ENCODE measurements at places on chromosomes 4 and X.

- DNase-seq = no peak
Measured at GRCh38 chr4:180281724-180282123, 1961.5 kb upstream of the TENM3 start.

- no peak for DNase-seq
Measured at GRCh38 chr4:1990676-1991075, 18.1 kb downstream of the NELFA start.

- DNase-seq = no peak
Measured at GRCh38 chrX:43266487-43266886, 389.6 kb upstream of the MAOA start.

DNA sequence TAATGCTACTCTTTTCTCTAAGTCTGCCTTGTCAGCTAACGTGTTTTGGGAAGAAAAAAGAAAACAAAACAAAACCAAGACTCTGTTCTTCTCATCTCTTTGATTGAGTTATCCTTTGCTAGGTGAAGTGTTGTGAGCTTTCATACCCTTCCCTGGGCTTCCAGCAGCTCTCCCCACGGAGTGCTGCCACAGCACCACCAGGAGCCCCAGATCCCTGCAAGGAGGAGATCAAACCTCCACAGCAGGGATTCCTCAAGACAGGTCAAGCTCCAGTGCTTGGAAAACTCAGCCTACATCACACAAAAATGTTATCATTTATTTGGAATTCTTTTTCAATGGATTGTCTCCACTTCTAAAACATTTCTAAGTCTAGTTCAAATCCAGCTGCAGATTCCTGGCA lies 1981.9 kb upstream of the TENM3 start:
- no peak for DNase-seq

DNA sequence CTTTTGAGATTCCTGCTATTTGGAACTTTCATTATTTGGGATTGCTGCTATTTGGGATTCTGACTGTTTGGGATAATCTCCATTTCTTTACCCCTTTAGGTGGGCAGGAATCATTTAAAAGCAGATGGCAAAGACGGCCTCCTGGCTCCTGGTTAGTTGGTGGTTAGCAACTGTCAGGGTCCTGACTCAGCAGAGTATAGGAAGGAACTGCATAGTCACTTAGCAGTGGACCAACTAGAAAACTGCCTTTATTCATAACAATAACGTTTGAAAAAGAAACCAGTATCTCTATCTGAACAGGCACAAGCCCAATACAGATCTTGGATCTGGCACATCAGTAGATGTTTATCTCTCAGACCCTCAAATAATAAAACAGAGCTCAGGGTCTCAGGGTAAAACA lies 469.7 kb upstream of the FGF16 start:
- DNase-seq = peak; percentile 26

DNA sequence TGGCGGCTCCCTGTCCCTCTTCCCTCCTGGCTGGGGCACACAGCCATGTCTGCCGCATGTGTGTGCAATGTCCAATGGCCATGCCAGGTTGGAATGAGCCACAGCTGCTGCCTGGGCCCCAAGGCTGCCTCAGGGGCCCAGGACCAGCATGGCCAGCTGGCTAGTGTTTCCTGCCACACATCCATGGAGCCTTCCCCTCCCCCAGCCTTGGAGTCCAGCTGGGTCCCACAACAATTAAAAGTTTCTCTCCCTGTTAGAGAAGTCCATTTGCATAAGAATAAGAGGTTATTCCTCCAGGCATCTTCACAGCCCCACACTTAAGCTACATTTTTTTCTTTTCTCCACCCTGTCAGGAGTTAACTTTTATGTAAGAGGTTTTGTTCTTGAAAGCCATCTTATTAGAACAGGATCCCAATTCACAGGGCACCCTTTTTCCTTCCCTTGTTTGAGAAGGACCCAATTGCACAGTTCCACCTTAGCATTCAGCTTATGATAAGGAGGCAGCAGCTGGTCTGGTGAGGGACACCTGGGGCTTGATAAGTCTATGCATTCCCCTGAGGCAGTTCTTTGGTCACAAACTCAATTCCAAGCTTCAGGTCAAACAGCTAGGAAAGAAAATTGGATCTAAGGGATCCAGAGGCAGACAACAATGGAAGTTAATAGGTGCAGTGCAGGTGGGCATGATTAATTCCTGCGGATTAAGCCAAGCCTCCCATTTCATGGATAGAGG lies 963.3 kb upstream of the GRIA3 start:
- DNase-seq = no peak

DNA sequence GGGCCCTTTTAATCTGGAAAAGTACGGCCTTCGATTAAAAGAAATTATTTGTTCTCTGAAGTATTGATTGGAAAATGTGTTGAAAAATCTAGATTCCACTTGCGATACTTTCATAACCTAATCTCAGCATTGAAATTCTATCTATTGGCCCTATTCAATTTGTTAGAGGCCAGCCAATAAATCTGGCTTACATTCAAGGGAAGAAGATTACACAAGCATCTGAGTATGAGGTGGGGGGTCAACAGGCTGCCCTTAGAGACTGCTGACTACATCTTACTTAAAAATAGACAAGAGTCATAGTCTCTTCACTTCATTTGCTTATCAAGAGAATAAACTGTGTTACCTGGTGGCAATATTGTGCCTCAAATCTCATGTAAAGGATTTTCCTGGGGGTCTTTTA lies 248.0 kb upstream of the KCNIP4 start:
- no peak for DNase-seq

DNA sequence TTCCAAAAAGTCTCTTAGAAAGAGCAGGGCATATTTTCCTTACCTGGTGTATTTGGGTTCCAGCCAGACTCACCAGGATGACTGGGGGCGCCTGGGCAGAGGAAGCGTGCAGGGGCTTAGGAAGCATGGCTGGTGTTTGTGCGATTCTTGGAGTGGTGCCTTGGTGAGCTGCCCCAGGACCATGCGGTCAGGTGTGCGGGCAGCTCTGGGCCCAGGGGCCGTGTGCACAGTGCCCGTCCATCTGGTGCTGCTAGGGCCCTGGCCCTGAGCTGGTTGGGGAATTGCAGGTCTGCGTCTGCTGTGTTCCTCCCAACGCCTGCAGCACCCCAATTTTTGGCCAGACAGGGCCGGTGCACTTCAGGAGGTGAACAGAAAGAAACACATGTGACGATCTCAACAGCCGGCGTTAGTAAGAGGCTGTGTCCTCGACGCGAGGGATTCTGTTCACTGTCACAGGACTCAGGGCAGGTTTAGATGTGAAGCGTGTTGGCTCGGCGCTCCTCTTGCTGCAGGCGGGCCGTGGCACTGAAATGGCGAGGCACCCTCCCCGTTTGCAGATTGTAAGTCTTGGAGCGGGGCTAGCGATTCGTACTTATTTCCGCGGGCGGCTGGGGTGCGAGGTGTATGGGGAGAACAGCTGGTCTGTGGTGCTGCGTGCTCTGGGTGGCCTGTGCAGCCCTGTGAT lies 15.2 kb downstream of the RGS12 start:
- DNase-seq = no peak

GRCh38 chr4:165404696-165405095 lies 25.9 kb downstream of the CPE start:
- DNase-seq = no peak

- DNase-seq = no peak
Measured at GRCh38 chr4:148795156-148795864, 353.1 kb upstream of the NR3C2 start.

DNA sequence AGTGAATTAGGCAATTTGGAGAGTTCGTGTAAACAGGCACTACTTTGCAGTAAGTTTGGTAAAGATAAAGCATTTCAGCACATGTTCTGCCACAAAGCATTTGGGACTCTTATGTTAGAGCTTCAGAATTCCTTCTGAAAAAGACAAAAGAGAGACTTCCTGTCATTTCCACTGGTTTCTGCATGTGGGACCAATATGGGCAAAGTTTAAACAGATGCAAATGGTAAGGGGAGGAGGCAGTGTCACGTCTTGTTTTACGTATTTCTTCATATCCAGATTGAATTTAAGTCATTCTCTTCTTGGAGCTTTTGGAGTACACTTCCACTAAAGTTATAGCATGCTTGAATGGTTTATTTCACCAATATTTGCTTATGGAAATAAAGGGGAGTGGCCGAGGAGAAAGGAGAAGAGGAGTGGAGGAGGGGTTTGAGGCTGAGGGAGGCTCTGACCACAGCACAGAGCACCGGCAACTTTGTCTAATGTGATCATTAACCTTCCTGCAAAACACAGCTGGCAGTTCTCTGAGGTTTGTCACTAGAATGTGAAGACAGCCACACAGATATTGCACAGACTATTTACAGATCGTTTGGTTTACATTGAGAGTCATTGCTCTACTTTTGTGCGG lies at the start of gene APELA:
Gene APELA, plus strand, starts transcription at position 479 of the 625 bp plus-strand sequence. CDS start 154 bp downstream, outside the sequence.
- no peak for DNase-seq

DNA sequence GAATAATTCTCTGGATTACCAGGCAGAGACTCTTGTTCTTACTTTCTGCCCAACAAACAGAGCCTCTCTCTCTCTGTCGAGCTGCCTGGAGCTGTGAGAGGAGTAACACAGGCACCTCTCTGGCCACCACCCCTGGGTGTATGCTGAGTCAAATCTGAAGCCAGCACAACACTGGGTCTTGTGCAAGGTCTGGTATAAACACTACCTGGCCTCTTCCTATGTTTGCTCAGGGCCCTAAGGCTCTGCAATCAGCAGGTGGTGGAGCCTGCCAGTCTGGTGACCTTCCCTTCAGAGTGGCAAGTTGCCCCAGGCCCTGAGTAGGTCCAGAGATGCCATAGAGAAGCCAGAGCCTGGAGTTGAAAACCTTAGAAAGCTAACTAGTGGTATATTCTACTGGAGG lies 139.9 kb downstream of the CPXCR1 start:
- no peak for DNase-seq

- no peak for DNase-seq
Measured at GRCh38 chrX:133493366-133493765, 78.1 kb upstream of the GPC4 start.

- DNase-seq = no peak
Measured at GRCh38 chr4:12844141-12844540, 640.0 kb downstream of the RAB28 start.

GRCh38 chr4:120843849-120844527 lies 78.5 kb downstream of the PRDM5 start:
- DNase-seq = no peak

- no peak for DNase-seq
Measured at GRCh38 chrX:153719238-153719637, 4.9 kb downstream of the BCAP31 start.

GRCh38 chr4:7655511-7656243 lies 220.9 kb upstream of the PSAPL1 start:
- peak; percentile 85 for DNase-seq

DNA sequence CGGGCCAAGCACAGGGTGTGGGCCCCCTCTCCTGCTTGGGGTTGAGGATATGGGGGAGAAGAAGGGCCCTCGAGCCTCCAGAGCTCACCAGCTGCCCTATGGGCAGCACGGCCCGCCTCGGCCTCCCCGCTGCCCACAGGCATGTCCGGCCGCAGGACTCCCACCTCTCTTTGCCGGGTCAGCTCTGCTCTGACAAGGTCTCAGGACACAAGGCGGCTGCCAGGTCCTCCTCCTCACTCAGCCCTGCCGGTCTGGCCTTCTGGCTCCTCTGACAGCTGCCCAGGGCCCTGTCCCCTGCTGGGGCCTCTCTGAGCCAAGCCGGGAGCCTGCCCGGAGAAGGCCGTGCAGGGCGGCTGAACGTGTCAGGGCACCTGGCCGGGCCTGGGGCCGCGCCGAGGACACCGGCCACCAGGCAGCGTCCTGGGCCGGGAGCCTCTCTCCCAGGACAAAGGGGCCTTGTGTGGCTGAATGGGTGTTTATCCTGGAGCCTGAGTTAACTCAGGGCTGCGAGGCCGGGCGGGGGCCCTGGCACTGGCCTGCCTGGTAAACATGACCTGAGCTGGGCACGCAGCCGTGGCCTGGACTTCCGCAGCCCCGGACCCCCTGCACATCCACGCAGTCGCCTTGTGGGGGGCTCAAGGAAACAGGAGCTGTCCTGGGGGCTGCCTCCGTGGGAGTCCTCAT lies 25.7 kb downstream of the TACC3 start:
- DNase-seq = no peak

GRCh38 chr4:146191766-146192458 lies 16.4 kb downstream of the LSM6 start:
- no peak for DNase-seq

GRCh38 chr4:15809058-15809457 lies 30.9 kb downstream of the CD38 start:
- no peak for DNase-seq

GRCh38 chrX:26032111-26032912 lies 105.8 kb upstream of the MAGEB18 start:
- no peak for DNase-seq
